ENCODE measurements at places on chromosomes 5 and 9.

DNA sequence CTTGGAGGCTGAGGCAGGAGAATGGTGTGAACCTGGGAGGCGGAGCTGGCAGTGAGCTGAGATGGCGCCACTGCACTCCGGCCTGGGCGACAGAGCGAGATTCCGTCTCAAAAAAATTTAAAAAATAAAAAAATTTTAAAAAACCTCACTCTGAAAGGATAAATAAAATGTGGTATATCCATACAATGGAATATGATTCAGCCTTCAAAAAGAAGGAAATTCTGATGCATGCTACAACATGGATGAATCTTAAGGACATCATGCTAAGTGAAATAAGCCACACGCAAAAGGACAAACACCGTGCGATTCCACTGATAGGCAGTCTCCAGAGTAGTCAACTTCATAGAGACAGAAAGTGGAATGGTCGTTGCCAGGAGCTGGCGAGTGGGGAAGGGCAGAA lies 8.4 kb downstream of the DBN1 start:
- no peak for DNase-seq

GRCh38 chr5:61277781-61278180 lies 54.3 kb upstream of the ZSWIM6 start:
- no peak for DNase-seq

- no peak for DNase-seq
Observed at GRCh38 chr9:132026932-132027585, 52.6 kb downstream of the MED27 start.

GRCh38 chr9:116905171-116905588 lies 218.1 kb downstream of the TRIM32 start:
- no peak for DNase-seq

DNA sequence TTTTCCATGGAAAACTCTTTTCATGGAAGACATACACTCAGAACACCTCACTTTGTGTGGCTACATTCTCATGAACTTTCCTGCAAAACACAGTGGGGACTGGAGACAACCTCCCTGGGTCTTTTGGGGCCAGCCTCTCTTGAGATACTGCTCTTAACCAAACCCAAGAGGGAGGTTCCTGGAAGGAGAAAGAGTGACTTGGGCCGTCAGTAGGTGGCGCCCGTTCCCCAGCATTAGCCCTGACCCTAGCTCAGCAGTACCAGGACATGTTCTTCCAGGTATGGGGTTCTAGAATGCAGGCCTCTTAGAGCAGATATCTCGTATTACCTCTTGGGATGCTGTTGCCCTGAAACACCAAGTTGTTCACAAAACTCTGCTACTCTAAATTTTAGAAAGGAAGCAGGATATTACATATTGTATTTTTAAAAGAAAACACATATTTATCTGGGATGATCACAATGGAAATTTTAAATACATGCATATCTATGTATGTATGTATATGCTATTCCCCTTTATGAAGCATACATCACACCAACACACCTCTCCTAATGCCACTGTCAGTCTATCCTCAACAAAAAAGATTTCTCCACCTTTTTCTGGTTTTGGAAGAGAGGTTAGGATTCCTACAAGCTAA lies 15.8 kb upstream of the GLIS3 start:
- DNase-seq = no peak

DNA sequence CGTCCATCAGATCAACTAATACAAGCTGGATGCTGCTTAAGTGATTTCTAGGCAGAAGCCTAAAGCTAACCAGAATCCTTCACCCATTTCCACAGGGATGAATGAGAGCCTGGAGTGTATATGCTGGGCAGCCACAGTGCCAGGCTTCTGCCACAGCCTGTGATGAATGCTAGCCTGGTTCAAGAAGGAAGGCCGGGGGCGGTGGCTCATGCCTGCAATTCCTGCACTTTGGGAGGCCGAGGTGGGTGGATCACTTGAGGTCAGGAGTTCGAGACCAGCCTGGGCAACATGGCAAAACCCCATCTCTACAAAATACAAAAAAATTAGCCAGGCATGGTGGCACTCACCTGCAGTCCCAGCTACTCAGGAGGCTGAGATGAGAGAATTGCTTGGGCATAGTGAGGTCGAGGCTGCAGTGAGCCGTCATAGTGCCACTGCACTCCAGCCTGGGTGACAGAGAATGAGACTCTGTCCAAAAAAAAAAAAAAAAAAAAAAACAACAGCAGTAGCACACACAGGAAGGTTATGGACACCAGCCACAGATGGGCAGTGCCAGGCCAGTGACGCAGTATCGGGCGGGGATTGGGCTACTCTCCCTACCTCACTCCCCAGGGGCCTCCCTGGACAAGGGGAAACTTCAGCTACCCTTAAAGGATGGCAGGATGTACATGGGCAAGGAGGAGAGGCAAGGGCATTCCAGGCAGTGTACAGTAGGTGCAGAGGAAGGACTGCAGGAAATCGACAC lies 23.1 kb upstream of the HMCN2 start:
- no peak for DNase-seq

DNA sequence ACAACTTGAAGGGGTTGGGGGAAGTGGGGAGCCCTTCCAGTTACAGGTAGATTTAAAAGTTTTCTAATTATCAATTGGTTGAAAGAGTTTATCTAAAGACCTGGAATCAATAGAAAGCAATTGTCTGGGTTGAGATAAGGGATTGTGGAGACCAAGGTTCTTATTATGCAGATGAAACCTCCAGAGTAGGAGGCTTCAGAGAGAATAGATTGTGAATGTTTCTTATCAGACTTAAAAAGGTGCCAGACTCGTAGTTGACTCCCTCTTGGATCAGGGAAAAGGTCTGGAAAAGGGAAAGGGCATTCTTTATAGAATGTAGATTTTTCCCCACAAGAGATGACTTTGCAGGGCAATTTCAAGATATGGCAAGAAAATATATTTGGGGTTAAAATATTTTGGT lies 100.8 kb downstream of the GADD45G start:
- DNase-seq = no peak

DNA sequence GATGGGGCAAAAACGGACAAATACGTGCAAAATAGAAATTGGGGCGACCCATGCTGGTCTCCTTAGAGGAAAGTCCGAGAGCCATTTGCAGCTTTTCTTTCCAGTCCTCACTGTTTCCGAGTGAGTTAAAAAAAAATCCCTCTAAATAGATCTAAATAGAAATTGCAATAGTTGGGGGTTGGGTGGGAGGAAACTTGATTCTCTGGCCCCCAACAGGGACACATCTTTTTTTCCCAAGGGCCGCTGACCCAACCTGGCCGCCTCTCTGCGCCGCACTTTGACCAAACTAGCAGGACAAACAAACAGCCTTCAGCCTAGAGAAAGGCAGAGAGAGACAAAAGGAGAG lies 2.8 kb upstream of the NKX2-5 start:
- no peak for DNase-seq

- no peak for DNase-seq
Observed at GRCh38 chr9:69030851-69031645, 4.5 kb upstream of the FXN start.

DNA sequence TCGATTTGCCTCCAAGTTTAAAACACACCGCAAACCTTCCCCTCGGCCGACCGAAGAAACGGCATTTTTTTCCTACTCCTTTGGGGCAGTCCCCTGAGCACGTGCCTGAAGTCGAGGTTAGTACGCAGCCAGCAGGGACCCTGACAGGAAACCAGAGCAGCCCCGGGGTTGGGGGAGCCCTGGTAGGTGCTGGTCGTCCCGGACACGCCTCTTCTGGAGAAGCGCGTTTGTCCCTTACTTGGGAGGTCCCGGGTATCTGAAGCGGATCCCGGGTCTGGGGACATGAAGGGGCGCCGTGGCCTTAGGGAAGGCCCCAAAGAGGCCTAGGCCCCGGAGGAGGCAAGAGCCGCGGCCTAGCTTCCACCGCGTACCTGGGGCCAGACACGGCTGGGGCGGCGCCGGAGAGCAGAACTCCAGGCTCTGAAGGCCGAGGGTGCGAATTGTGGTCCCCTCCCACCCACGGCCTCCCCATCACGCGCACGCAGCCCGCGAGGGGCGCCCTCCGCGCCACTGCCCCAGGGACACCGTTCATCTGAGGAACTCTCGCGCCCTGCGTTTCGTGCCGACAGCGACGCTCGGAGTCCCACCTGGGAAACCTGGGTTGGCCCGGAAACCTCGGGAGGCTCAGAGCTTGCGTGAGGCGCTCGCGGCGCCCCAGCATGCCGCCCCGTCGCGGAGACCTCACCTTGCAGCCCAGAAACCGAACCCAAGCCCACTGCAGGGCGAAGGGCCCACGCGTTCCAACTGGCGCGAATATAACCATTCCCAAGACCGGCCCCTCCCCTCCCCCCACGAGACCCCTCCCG lies 10.4 kb downstream of the OTP start:
- DNase-seq = no peak

DNA sequence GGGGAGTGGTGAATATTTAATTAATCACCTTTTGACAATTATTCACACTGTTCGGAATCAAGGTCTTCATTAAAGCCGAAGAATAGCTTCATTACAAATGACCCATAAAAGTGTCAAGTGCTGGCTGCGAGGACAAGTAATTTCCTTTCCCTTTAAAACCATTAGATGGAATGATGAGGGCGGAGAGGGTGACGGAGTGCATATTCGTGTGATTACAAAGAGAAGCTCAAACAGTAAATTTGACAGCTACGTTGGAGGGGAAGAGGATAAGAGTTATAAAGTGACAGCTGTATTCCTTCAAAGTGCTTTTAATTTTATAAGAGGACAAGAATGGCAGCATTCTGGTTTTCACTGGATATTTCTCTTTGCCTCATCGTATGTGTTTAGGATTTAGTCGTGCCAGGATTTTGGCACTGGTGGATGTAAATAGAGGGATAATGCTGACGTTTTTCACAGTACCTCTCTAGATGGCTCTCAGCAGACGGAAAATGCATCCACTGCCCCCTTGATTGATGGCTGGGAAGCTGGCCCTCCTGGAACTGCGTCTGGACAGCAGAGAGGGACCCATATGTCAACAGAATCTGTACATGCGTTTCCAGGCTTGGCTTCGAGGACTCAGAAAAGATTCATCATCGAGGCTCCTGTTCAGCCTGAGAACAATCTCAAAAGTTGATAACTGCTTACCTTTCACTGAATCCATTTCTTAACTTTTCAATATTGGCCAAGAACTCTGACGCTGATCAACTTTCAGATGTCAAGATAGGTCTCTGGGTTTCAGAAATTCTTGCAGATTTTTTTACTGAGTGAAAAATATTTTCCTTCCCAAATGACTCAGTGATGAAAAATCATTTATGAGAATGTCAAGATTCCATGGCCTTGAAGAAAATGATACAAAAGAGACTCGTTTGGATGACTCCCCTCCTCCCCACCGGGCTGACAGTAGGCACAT lies 50.4 kb upstream of the IRX2 start:
- no peak for DNase-seq

- no peak for DNase-seq
Observed at GRCh38 chr5:78269088-78269703, 25.3 kb downstream of the AP3B1 start.

- no peak for DNase-seq
Observed at GRCh38 chr5:159459951-159460538, 129.8 kb upstream of the IL12B start.

DNA sequence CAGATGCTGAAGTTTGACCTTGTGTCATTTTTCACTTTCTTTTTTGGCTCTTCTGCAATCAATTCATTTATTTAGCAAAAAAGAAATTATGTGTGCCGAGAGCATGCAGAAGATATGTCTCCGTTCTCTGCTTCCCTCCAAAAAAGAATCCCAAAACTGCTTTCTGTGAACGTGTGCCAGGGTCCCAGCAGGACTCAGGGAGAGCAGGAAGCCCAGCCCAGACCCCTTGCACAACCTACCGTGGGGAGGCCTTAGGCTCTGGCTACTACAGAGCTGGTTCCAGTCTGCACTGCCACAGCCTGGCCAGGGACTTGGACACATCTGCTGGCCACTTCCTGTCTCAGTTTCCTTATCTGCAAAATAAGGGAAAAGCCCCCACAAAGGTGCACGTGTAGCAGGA lies 2.4 kb downstream of the FGFR4 start:
- no peak for DNase-seq

- no peak for DNase-seq
Observed at GRCh38 chr9:91221332-91221731, 140.4 kb downstream of the AUH start.

DNA sequence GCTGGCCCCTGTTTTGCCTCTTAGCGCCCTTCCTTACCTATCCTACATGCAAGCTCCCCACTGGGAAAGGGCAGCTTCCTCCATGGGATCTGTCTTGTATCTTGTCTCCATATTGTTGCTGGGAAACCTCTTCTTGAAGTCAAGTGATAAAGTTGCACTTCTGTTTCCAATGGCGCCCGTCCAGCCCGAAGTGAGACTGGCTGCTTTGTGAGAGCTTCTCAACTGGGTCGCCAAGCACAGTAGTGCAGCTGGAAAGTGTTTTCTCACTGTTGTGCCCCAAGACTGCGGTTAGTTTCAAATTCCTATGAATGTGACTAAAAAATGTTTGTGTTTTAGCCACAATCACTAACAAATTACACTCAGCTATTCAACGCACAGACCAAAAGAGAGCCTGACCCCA lies 506.6 kb upstream of the MPDZ start:
- DNase-seq = no peak
